ENCODE measurements at places on chromosomes 4 and X. TPM values are rescaled to one million over a fixed set of nuclear protein-coding genes. Genes with fewer than 3 reads are reported as not detected.
A peak's percentile ranks its signal among the peaks of the same experiment; 100 is the strongest.

Gene DRD5
- total RNA-seq: not detected

Gene GBA3
- 0.63 TPM for total RNA-seq

Gene CCDC149
- 2.6 TPM for total RNA-seq

Gene AKAP4
- total RNA-seq: not detected

Gene CT55
- total RNA-seq: not detected

Gene CCNB3
- total RNA-seq: 0.17 TPM

Gene SORCS2
- 0.22 TPM for total RNA-seq

Gene APLN
- total RNA-seq: 0.36 TPM

Gene LRCH2
- total RNA-seq: 0.75 TPM

GRCh38 chr4:170001745-170002267, 24.4 kb downstream of the MFAP3L start:
- no peak for DNase-seq

DNA sequence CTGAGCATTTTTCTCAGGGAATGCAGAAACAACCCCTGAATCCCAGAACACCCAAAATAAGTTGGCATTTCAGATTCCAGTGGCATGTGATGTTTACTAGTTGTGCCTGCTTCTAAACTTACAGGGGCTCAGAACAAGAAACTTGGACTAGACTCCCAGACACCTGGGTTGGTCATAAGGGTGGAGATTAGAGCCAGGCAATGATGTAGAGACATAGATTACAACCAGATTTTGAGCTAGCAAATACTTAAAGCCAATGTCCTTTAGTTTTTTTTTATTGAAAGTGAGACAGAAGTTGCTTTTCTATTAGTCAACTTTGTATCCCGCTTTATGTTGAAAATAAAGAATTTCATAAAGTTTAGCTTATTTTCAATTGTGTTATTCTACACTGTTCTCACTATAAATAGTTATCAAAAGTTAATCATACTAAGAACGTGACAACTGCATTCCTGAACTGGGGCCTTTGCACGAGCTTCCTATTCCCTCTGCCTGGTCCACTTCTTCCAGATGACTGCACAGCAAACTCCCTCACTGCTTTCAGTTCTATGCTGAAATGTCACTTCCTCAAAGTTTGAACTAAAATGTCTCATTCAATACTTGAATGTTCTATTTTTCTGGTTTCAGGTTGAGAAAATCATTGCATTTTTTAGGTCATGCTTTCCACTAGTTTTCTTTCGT, 224.7 kb upstream of the PPP1R2C start:
- no peak for DNase-seq

DNA sequence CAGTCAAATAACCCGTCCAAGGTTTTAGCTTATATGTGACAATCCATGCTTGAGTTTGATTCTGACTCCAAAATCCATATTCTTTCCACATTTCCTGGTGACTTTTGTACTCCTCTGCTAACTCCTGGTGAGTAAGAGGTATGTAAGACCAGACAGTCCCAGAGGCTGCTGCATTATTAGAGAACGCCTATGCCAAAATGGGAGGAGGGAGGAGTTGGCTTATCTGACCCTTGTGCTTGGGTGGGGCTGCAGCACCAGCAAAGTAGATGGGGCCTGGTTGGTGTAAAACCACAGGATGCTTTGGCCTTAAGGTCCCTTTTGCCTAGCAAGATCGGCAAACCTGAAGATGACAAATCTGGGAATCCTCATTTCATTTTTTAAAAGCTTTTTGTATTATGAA, 9.1 kb upstream of the RNF212 start:
- DNase-seq: no peak

DNA sequence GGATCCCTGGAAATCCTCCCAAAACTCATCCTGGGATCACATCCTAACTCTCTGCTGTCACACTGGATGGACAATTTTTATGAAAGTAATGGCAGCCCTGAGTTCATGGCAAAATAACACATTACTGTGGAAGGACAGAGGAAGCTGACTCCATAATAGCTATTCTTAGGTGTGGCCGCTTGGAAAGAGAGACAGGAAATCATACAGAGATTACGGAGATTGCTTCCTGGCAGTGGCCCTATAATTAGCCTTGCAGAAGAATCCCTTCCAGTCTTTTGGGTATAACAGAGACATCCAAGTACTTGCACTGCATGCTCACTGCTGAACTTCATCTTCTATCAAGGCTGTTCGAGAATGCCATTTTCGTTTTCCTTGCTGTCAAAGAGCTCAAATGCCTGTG, 133.1 kb upstream of the VCX start:
- DNase-seq: no peak

DNA sequence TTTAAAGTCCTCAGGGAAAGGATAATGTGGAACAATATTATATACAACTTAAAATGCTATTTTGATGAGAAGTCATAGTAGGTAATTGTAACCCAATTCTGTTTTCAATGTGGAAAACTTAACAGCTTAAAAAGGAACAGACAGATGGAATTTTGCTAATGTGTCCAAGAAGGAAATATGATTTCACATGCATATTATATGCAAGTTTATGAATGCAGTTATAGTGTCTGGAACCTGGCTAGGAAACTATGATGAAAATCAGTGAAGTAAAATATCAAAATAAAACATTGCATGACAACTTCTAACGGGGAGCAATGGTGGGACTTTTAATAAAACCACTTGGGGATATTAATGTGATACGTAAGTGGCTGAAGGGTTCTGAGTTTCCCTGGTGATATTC, 152.6 kb upstream of the HAND2 start:
- DNase-seq: no peak

GRCh38 chr4:27428661-27429060, 568.0 kb downstream of the STIM2 start:
- DNase-seq: no peak

DNA sequence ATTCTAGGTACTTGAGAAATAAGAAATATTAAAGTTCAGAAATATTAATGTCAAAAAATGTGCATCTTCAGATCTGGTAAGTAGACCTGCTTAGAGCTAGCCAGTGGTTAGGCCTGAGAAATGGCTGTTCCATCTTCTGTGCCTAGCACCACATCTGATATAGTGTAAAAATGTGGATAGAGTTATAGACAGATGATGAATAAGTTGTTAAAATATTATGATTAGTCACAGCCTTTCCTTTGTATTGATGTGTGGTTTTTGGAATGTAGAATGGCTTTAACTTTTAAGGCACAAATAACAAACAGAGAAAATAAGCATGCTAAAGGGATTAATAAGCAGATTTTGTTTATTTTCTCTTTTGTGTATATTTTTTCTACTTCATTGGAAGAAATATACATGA, 133.5 kb upstream of the NUDT6 start:
- no peak for DNase-seq

DNA sequence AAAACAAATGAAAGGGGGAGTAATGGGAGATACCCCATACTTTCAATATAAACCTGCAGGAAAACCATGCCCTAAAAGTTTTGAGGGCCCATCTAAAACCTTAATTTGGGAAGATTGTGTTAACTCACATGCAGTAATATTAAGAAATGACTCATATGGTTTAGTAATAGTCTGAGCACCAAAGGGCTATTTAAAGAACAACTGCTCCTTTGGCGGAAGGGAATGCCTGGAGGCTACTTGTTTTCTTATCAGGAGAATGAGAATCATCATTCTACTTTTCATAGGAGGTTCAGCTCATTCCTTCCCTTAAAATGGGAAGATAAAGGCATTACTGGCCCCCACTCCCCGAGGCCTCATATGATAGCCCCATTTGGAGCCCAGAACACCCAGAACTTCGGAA, 47.6 kb downstream of the SPIN3 start:
- DNase-seq: no peak

DNA sequence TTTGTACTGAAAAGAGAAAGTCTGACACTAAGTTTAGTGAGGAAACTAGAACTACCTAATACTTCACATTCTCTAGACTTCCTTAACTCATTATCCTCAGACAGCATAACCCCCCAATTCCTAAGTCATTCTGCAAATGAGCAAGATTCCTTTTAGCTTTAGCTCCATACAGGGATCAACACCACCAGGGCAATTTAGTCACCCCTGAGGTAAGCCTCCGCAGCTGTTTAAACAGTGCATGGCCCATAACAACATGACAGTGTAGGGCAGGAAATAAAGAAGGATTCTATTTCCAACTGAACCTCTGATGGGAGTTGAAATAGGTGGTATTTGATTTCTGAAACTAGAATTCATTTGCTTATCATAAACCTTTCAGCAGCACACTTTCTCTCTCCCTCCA, 112.8 kb upstream of the DKK2 start:
- DNase-seq: no peak

GRCh38 chr4:153488006-153488891, 22.1 kb downstream of the TMEM131L start:
- DNase-seq: no peak

- no peak for DNase-seq
Measured at GRCh38 chr4:142818476-142818875, 27.6 kb downstream of the INPP4B start.

GRCh38 chrX:135477576-135477975, 42.9 kb upstream of the INTS6L start:
- peak; percentile 18 for DNase-seq

GRCh38 chr4:149176039-149176438, 639.6 kb downstream of the IQCM start:
- DNase-seq: no peak

DNA sequence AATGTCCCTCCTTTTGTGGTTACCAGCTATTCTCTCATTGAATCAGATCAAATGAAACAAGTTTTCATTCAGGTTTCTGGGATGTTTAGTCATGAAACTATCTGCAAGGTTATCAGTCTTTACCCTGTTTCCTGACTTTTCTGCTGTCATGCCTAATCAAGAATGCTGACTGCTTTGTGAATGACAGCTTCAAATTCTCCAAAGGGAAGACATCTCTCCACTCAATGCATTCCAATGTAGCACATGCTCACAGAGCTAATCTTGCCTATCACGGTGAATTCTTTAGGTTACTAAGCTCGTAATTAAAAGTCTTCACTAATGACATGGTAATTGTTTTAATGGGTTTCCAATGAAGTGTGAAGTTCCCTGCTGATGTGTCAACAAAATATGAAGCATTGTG, 1068.5 kb downstream of the PCDH7 start:
- no peak for DNase-seq

DNA sequence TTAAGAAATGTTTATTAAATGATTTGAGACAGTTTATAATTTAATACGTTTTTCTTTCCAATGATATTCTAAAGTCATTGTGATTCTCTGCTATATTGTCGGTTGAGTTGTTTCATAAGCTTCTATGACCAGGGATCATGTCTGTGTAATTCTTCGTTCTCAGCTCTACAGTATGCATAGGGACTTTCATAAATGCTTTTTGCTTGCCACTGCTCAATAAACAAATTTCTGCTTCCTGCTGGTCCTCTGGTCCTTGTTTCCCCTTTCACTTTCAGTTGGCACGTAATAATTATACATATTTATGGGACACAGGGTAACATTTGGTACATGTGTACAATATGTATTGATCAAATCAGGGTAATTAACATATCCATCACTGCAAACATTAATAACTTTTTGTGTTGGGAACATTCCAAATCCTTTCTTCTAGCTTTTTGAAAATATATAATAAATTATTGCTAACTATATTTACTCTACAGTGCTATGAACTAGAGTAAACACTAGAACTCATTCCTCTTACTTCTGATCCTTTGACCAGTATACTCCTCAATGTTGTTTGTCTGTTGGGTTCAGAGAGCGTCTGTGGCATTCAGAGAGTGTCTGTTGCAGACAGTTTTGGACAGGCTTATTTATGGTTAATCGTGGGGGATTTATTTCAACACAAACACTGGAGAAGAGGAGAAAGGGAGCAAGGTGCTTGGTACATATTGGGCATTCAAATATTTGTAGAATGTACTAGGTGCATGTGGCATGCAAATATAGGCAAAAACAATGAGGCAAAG, 68.3 kb upstream of the SPANXB1 start:
- DNase-seq: no peak
